CD4-positive, alpha-beta T cell treated with Interleukin-17A for 4 hours (primary cell): ENCODE measurements at places on chromosomes 6 and 20.

- DNase-seq, result no peak
Measured at GRCh38 chr6:144384427-144384826, 99.3 kb downstream of the UTRN start.

GRCh38 chr6:39268171-39268570 lies 38.9 kb upstream of the KCNK5 start:
- DNase-seq, result no peak

GRCh38 chr6:84671183-84671582 lies 93.2 kb downstream of the TBX18 start:
- DNase-seq, result no peak

GRCh38 chr6:88775866-88776571 lies 187.4 kb downstream of the RNGTT start:
- no peak for DNase-seq

DNA sequence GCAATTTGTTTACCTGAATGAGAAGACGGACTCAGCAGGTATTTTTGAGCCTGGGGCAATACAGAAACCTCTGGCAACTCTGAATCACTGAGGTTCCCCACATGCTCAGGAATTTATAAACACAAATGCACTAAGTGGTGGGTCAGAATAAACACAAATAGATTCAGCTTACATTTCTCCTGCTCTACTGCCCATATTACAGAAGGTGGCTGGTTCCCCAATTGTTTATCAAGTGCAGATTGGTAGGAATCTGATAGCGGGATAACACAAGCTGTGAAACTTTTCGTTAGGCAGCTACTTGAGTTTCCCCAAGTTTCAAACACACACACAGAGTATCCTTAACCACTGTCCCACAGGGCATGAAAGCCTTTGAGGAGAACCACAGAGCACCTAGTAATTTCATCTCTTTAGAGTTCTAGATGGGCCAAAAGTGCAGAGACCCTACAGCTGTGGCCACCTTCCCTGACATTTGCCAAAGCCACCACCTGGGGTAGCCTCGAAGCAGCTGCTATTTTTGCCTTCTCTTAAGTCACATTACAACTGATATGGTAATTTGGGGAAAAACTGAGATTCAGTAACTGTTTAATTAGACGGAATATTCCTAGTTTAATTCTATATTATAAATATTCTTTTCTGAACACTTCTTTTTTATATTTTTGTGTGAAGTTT lies 204.2 kb upstream of the PTCHD4 start:
- DNase-seq, result no peak
